ENCODE measurements at places on chromosomes 3 and 15.

- DNase-seq, result no peak
Measured at GRCh38 chr3:180478695-180479094, 123.3 kb upstream of the TTC14 start.

DNA sequence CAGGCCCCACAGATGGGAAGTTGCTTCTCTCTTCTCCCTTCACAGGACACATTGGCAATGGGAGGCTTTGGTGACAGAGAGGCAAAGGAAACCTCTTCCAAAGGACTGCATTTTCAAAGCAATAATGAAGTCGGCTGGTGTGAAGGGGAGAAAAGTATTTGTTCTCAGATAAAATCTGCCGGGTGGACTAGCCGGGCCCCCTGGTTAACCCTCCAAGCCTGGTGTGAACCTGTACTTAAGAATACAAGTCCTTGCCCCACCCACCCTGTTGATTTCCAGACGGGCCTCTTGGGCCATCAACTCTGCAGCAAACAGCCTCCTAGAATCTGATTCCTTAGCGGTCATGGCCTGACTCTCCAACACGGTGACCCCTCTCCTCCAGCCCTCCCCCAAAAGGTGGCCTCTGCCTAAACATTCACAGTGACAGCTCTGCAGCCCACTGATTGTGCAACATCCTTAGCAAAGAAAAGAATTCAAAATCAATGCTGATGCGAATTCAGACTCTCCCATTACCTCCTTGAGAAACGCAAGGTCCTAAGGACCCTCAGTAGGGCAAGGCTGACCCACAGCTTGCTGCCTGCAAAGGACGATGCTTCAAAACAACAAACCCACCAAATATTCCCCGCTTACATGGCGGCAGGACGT, 9.9 kb downstream of the TLE3 start:
- DNase-seq, result no peak

- no peak for DNase-seq
Measured at GRCh38 chr3:102060814-102061213, 211.5 kb downstream of the NFKBIZ start.

GRCh38 chr15:22735781-22736180, 50.7 kb upstream of the NIPA1 start:
- DNase-seq, result no peak

DNA sequence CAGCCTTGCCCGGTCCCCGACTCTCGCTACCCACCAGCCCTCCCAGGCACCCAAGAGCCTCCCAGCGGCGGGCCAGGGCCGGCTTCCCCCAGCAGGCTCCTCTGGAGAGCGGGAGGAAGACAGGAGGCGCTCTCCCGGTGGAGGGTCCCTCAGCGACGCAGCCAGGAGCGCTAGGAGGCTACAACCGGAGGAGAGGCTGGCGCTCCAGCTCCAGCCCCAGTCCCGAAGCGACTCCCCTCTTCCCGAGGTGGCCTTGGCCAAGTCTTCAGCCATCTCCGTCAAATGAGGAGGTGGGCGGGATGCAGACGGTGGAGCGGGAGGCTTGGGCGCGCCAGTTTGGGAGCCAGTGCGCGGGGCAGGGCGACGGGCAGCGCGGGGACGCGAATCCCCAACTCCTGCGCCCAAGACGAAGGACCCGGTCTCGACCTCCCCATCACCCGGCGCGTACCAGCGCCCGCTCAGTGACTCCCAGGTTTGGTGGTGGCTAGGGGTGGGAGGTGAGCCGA, 722 bp downstream of the CHRNA3 start:
- peak; percentile 84 for DNase-seq

DNA sequence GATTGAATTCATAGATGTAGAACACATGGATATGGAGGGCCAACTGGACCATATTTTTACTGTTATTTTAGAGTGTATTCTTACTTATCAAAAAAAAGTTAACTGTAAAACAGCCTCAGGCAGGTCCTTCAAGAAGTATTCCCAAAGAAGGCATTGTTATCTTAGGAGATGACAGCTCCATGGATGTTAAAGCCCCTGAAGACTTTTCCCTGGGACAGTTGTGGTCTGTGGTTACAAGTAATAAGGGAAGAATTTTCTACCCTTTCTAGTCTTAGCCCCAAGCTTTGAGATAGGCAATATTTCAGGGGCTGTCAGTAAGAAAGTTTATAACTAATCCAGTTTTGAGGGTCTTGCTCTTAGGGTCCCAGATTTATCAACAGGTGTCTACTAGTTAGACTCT, 62.5 kb downstream of the LRRC49 start:
- DNase-seq, result no peak

- DNase-seq, result no peak
Measured at GRCh38 chr3:30661098-30661873, 54.9 kb downstream of the TGFBR2 start.

GRCh38 chr15:73357999-73358665, 10.6 kb downstream of the HCN4 start:
- no peak for DNase-seq

DNA sequence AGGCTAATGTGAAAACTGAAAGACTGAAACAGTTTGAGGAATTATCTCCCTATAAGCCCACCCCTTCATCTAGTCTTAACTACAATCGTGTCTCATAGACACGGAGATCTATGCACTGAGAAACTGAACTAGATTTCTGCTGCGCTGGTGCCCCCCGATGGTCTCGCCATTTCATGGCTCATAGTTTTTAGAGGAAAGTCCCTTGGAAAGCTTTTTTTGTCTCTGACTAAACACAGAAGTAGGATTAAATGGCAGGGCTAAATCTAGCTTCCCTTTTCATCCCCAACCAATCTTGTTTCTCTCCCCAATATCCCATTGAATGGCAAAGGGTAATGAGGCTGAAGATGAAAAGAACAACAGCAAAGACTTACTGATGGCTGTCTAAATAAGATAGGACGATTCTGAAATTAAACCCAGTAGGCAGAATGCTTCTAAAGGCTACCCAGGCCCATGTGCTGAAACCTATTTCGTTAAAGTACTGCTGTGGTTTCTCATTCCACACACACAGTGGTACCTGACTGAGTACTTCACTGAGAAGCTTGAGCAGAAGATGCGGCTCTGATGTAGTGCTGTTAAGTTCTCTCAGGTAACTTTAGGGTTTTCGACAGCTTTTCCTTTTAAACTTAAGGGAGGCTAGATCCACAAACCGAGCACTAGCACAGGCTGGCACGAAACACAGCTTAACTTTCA, 142.7 kb downstream of the GADL1 start:
- DNase-seq, result peak; percentile 71

- DNase-seq, result no peak
Measured at GRCh38 chr15:69474846-69475455, 22.3 kb downstream of the RPLP1 start.

DNA sequence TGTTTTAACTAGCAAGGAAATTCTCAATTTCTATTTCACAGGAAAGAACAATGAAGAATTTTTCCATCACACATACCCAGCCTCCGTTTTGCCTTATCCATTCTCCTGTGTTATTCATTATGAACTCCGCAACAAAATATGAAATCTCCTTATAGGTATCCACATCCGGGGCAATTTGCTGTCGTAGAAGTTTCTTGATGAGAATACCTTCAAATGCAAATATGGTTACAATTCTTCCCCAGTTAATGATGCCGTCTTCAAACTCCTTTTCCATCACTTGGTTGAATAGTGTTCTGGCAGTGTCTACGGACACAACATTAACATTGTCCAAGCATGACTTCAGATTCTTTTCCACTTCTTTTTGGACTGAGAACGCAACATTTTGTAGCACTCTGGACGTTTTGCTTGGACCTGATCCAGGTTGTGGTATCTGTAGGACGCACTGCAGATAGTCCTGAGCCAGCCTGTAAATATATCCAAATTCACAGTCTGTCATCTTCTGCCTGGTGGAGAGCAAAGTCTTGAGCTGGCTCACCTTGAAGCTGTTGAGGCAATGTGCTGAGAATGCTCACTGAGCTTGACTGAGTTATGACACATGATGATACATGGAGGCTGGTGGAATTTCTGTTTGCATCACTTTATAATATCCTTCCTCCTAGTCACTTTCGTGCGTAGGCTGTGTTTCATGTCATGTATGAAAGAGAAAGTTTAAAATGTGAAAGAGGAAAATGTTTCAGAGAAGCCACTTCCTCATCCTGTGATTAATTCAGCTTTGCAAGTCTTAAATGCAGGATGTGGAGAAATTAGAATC, at the start of gene BCL2A1:
TSS of gene BCL2A1 (minus strand) at position 573 of the 811 bp plus-strand sequence. CDS start at position 496, 77 bp downstream.
- no peak for DNase-seq

- no peak for DNase-seq
Measured at GRCh38 chr3:9700536-9700935, 3.1 kb upstream of the CPNE9 start.

- DNase-seq, result peak; percentile 36
Measured at GRCh38 chr15:28913171-28913765, 27.5 kb downstream of the APBA2 start.

- no peak for DNase-seq
Measured at GRCh38 chr3:16798738-16799137, 86.0 kb upstream of the PLCL2 start.

DNA sequence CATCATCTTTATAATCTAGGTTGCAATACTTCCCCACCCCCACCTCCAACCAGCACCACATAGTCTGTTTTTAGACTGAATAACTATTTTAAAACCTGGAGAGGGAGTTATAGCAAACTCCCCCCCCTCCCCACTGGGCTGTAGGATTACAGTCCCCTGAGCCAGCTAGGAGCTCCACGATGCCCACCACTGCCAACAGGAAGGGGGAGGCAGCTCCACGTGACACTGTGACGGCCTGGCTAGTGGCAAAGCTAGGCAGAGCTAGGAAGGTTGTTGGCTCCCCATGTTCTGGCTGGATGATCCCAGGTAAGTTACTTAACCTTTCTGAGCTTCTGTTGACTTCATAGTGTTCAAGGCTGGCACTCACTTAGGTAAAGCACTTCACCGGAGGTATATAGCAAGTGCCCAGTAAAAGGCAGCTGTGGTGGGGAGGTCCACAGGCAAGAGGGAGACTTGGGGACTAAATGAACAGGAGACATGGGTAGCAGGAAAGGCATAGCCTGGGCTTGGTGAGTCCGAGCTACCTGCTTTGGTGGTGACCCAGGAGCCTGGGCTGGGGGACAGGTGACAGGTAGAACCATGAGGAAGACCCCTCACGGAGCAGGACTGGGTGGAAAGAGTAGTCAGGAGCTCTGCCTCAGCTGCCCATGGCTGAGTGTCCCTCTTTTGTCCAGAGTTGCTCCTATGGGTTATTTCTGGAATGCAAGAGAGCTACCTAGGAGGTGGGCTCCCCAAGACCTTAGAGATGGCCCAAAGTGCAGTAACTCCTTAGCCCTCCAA, 4.0 kb upstream of the TBC1D21 start:
- no peak for DNase-seq

GRCh38 chr15:71386448-71387236, 271.4 kb downstream of the THSD4 start:
- peak; percentile 43 for DNase-seq

GRCh38 chr3:14880447-14881106, 61.8 kb downstream of the FGD5 start:
- DNase-seq, result no peak

- no peak for DNase-seq
Measured at GRCh38 chr3:24628523-24629258, 134.0 kb upstream of the THRB start.

- peak; percentile 89 for DNase-seq
Measured at GRCh38 chr15:58748852-58749531, 515 bp downstream of the ADAM10 start.

DNA sequence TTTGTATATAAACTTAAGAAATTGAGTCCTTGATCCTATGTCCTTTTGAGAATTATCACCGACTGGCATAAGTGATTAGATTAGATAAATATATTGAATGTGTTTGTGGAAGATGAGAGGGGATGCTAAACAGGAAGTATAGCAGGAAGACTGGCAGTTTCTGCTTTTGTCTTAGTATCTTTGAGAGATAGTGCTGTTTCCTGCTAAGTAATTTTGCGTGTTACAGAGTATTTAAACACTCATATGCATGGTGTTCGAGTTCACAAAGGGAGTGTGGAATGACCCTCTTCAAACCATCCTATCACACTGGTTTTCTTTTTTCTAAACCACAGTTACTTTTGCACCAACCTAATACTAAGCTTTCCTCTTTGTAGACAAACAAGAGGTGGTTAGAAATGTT, 106.0 kb downstream of the KLHL25 start:
- DNase-seq, result no peak

GRCh38 chr3:171840811-171841619, 2.1 kb upstream of the TMEM212 start:
- DNase-seq, result no peak

Measured in neural progenitor cell (in vitro differentiated cells).